ENCODE measurements at places on chromosomes 4 and X.

GRCh38 chrX:7953446-7953845 lies 26.2 kb upstream of the PNPLA4 start:
- no peak for DNase-seq

- no peak for DNase-seq
Observed at GRCh38 chrX:43631841-43632240, 24.3 kb upstream of the MAOA start.

DNA sequence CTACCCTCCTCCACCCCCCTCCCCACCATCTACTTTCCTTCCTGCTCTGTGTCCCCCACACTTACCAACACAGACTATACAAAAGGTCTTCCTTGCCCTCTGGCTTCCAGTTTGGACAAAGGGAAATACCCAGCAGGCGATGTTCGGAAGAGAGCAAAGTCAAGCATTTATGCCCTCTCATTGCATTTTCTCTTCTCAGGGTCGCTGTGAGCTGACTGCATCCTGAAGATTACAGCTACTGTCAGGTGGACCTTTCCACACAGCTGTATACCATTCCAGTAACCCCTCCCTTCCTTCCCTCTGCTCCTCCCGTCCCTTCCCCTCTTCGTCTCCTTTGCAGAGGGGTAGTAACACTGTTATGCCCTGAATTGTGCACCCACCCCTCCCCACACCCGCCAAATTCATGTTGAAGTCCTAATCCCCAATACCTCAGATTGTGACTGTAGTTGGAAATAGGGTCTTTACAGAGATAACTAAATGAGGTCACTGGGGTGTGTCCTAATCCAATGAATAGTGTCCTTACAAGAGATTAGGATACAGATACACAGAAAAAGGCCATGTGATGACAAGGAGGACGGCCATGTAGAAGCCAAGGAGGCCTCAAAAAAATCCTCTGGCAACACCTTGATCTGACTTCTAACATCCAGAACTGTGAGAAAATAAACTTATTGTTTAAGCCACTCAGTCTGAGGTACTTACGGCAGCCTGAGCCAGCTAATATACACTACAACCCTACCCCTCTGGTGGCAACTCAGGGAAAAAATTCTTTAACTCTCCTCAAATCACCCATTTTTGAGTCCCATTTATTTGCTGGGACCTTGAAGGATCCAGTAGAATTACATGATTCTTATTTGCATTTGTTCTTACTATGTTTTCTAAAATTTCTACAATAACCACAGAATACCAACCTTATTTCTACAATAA lies 11.7 kb downstream of the MORF4L2 start:
- no peak for DNase-seq

GRCh38 chr4:47010912-47011446 lies 17.6 kb upstream of the GABRA4 start:
- DNase-seq, result no peak

DNA sequence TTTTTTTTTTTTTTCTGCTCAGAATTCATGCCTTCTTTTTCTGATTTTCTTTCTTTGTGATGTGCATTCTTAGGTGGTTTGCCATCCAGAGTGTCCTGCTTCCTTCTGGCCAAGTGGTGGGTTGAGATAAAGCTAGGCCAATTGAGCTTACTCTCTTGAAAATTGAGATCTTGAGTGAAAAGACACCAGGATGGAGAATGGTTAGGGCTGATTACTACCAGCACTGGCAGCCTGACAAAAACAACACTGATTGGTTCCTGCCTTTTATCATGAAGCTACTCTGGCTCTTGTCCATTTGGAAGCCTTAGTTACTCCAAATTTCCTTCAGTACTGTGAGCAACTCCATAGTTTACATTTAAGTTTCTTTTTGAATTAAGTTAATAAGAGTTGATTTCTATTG lies 404.0 kb downstream of the PPARGC1A start:
- no peak for DNase-seq

GRCh38 chr4:168852933-168853713 lies 156.9 kb downstream of the CBR4 start:
- no peak for DNase-seq

GRCh38 chr4:64582492-64582891 lies 173.2 kb upstream of the TECRL start:
- no peak for DNase-seq

GRCh38 chrX:56232221-56233082 lies at the start of gene KLF8:
Gene KLF8, plus strand, starts transcription at chrX:56232356. Its CDS starts 979 bp downstream, at chrX:56233335.
- DNase-seq, result peak; percentile 8

DNA sequence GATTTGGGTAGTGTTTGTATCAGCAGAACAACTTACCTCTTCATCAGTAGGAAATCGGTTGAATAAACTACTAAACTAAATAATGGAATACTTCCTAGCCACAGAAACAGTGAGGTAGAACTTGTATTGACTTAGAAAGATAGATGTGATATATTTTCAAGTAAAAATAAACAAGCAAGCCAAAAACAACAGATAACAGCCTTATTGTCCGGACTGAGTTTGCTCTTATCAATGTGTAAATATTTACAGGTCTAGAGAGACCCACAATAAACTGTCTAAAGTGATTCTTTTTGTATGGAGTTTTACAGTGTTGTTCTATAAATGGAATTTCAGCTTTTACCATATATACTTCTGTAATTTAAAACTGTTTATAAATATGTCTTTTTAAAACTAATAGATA lies 721.8 kb downstream of the ADGRL3 start:
- no peak for DNase-seq

DNA sequence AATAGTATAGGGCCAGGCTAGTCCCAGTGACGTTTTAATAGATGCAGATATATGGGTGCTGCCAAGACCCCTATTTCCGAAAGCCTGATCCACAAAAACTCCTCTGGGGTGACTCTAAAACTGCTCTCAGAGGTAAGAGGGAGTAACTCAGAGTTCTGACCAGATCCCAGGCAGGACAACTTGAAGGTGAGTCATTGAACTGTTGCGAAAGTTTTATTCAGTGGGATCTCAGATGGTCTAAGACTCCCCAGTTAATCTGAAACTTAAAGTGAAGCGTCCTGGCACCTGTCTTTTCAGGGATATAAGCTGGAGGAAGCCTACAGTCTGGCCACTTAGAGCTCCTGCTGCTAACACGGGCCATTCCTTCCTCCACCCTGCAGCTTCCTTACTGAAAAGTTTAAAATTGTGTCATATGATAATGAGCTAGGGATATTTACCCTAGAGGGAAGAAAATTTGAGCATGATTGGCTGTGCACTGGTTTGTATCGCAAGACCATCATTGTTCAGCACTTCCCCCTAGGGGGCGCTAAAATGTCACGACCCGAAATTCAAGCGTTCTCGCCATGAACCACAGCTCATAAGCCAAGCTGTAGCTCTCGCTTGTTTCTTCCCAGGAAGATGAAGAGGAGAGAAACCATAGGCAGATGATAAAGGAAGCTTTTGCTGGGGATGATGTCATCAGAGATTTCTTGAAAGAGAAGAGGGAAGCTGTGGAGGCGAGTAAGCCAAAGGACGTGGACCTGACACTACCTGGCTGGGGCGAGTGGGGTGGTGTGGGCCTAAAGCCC lies 19.5 kb downstream of the UTP14A start:
- peak; percentile 44 for DNase-seq

DNA sequence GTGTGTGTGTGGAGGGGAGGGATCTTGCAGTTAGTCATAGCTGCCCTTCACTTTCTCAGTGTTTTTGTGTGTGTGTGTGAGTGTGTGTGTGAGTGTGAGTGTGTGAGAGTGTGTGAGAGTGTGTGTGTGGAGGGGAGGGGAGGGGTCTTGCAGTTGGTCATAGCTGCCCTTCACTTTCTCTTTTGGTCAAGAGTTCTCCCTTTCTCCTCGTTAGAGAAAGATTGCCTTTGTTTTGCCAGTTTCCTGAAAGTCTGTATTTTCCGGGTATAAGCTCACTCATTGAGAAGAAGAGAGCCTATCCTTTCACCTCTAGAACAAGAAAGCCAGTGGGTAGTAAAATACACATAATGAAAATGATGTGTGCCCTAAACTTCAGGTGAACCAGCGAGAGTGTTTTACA lies 75.2 kb upstream of the ENPP6 start:
- DNase-seq, result no peak

Measured in HCT116 (cell line).